Astrocyte (in vitro differentiated cells and primary cell): ENCODE measurements at places on chromosomes 12 and 14. TPM values are rescaled to one million over a fixed set of nuclear protein-coding genes. Genes with fewer than 3 reads are reported as not detected.

The GPR33 gene
- not detected in 2 replicates for total RNA-seq

GRCh38 chr14:75519826-75520728 lies 2.2 kb upstream of the BATF start:
- no peaks in the 10 kb centered on the region for H3K4me1 ChIP-seq
- no peak overlapping the region for H3K27ac ChIP-seq
- H3K4me3 ChIP-seq = no peak overlapping the region
- H3K27me3 ChIP-seq = peaks cover 16% of the 10 kb centered on the region

- H3K36me3 ChIP-seq = peaks cover 3% of the 10 kb centered on the region
- H3K27me3 ChIP-seq = no peaks in the 10 kb centered on the region
- H3K27ac ChIP-seq = peak overlapping the region; percentile 59
- H3K4me3 ChIP-seq = peak overlapping the region; percentile 6
- H3K4me1 ChIP-seq = peaks cover 23% of the 10 kb centered on the region
These were observed 4.2 kb downstream of the PCNX4 start for GRCh38 chr14:60095781-60096450.

- H3K27me3 ChIP-seq = peaks cover 9% of the 10 kb centered on the region
- H3K36me3 ChIP-seq = no peaks in the 10 kb centered on the region
- H3K4me1 ChIP-seq = no peaks in the 10 kb centered on the region
- no peak overlapping the region for H3K4me3 ChIP-seq
- H3K27ac ChIP-seq = no peak overlapping the region
These were observed 321.9 kb upstream of the RTL1 start for GRCh38 chr14:101225157-101226152.

- H3K27ac ChIP-seq = peak overlapping the region; percentile 79
- peaks cover 3% of the 10 kb centered on the region for H3K36me3 ChIP-seq
- peaks cover 35% of the 10 kb centered on the region for H3K4me1 ChIP-seq
- DNase-seq = no peak
- peak overlapping the region; percentile 100 for H3K4me3 ChIP-seq
These were observed 856 bp upstream of the EIF4B start for GRCh38 chr12:53005215-53005985.

The SERPINA9 gene
- 0.22 TPM in 1 of 2 replicates, not detected in the other for total RNA-seq

DNA sequence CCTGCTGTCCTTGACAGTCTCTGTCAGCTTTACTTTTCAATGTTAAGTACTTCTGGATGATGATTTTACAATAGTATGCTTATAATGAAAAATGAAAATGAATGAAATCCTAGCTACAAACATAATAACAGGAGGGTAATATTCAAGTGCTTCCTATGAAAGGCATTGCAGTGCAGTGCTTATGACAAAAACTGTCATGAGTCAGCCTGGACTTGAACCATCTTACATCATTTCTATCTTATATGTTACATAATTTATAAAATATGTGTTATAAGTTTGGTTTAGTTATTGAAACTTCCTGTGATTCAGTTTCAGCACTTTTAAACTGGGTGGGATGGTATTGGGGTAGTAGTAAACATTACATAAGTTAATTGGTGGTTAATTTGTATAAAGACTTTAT lies 451.7 kb downstream of the TMEM117 start:
- no peak overlapping the region for H3K4me3 ChIP-seq
- no peaks in the 10 kb centered on the region for H3K4me1 ChIP-seq

DNA sequence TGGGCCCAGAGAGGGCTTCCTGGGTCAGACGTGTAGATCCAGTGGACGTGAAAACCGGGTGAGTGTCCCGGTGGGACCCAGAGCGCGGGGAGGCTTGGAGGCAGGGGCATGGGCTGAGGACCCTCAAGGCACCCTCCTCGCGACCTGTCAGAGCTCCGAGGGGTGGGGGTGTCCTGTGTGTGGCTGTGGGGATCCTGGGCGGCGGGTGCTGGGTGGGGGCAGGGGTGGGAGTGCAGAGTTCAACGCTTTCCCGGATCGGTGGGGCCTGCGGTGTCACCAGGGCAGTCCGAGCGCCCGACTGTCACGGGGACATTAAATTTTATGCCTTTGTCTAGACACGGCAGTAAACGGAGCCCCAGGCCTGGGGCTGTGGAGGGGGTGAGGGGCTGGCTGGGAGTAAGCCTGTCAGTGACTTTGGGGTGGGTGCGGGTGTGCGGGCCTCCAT lies 1.0 kb downstream of the TMEM121 start:
- no peaks in the 10 kb centered on the region for H3K27me3 ChIP-seq
- no peaks in the 10 kb centered on the region for H3K36me3 ChIP-seq
- peak overlapping the region; percentile 28 for H3K4me3 ChIP-seq
- peaks cover 7% of the 10 kb centered on the region for H3K4me1 ChIP-seq
- no peak for DNase-seq
- H3K27ac ChIP-seq = no peak overlapping the region

The SH2B3 gene
- 23.6 and 26.1 TPM in 2 replicates for total RNA-seq

- no peaks in the 10 kb centered on the region for H3K4me1 ChIP-seq
- no peaks in the 10 kb centered on the region for H3K27me3 ChIP-seq
- no peak for DNase-seq
- H3K4me3 ChIP-seq = no peak overlapping the region
These were observed 134.3 kb downstream of the PLXNC1 start for GRCh38 chr12:94282675-94283074.

- no peak overlapping the region for H3K27ac ChIP-seq
- H3K27me3 ChIP-seq = no peaks in the 10 kb centered on the region
- DNase-seq = no peak
- peaks cover 78% of the 10 kb centered on the region for H3K36me3 ChIP-seq
- no peaks in the 10 kb centered on the region for H3K4me1 ChIP-seq
These were observed 24.3 kb upstream of the SNAPC1 start for GRCh38 chr14:61737915-61738314.

- H3K27ac ChIP-seq = no peak overlapping the region
- H3K4me1 ChIP-seq = no peaks in the 10 kb centered on the region
- no peak overlapping the region for H3K4me3 ChIP-seq
- no peaks in the 10 kb centered on the region for H3K36me3 ChIP-seq
These were observed 26.8 kb upstream of the PEX5 start for GRCh38 chr12:7162691-7163114.

DNA sequence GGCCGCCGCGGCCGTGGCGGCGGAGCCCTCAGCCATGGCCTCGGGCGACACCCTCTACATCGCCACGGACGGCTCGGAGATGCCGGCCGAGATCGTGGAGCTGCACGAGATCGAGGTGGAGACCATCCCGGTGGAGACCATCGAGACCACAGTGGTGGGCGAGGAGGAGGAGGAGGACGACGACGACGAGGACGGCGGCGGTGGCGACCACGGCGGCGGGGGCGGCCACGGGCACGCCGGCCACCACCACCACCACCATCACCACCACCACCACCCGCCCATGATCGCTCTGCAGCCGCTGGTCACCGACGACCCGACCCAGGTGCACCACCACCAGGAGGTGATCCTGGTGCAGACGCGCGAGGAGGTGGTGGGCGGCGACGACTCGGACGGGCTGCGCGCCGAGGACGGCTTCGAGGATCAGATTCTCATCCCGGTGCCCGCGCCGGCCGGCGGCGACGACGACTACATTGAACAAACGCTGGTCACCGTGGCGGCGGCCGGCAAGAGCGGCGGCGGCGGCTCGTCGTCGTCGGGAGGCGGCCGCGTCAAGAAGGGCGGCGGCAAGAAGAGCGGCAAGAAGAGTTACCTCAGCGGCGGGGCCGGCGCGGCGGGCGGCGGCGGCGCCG lies 381 bp downstream of the YY1 start:
- H3K4me1 ChIP-seq = peaks cover 19% of the 10 kb centered on the region
- H3K36me3 ChIP-seq = no peaks in the 10 kb centered on the region
- peak overlapping the region; percentile 85 for H3K4me3 ChIP-seq
- no peaks in the 10 kb centered on the region for H3K27me3 ChIP-seq
- DNase-seq = no peak

DNA sequence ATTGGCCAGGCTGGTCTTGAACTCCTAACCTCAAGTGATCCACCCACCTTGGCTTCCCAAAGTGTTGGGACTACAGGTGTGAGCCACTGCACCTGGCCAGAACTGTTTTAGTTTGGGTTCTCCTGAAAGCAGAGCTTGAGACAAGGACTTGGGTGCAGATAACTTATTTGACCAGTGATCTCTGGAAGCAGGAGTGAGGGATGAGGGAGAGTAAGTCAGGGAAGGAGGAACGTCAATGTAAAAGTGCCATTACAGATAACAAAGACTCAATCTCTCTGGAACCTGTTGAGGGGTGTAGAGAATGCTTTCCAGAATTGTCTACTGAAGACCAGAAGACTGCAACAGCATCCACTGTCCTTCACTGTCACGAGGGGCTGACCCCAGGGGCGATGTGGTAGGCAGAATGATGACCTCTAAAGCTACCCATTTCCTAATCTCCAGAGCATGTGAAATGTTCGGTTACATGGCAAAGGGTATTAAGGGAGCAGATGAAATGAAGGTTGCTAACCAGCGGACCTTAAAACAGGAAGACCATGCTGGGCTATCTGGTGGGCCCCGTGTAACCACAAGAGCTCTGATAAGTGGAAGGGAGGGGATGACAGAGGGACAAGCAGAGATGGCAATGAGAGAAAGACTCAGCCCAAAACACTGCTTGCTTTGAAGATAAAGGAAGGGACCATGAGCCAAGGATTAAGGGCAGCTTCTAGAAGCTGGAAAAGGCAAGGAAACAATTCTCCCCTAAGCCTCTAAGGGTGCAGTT lies 207.8 kb downstream of the RBM19 start:
- H3K36me3 ChIP-seq = no peaks in the 10 kb centered on the region
- H3K4me3 ChIP-seq = no peak overlapping the region
- DNase-seq = no peak
- no peaks in the 10 kb centered on the region for H3K4me1 ChIP-seq
- H3K27ac ChIP-seq = no peak overlapping the region
- peaks cover 21% of the 10 kb centered on the region for H3K27me3 ChIP-seq

DNA sequence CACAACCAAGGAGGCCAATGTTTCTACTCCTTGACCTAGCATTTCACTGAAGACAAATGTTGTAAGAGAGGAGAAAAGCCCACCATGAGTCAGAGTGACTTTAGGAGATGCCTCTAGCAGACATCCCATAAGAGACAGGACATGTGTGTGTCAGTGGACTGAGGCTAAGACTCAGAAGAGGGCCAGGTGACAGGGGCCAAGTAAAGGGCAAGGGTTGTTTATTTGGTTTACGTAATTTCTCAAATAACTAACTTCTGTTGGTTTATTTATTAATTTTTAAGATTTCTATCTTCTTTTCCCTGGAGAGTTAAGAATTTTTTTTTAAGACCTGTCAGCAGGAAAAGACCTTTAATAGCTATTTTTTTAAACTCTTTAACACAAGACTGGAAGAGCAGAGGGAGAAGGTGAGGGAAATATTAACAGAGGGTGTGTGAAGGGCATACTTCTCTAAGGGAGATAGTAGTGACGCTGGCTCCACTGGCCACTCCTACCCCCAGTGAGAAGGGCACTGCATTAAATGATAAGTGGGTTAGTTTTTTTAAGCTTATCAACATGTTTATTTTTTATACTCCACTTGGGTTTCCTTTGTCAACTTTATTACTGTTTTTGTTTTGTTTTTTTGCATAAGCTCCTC lies 3.4 kb downstream of the PNP start:
- peaks cover 36% of the 10 kb centered on the region for H3K36me3 ChIP-seq
- no peaks in the 10 kb centered on the region for H3K27me3 ChIP-seq
- peaks cover 13% of the 10 kb centered on the region for H3K4me1 ChIP-seq
- DNase-seq = no peak

GRCh38 chr12:128818065-128819022 lies 5.4 kb downstream of the SLC15A4 start:
- H3K4me1 ChIP-seq = peaks cover 25% of the 10 kb centered on the region
- no peaks in the 10 kb centered on the region for H3K27me3 ChIP-seq

- H3K4me3 ChIP-seq = no peak overlapping the region
- no peak for DNase-seq
- no peaks in the 10 kb centered on the region for H3K36me3 ChIP-seq
- H3K27ac ChIP-seq = no peak overlapping the region
These were observed 61.9 kb downstream of the ZFP36L1 start for GRCh38 chr14:68730811-68731425.

DNA sequence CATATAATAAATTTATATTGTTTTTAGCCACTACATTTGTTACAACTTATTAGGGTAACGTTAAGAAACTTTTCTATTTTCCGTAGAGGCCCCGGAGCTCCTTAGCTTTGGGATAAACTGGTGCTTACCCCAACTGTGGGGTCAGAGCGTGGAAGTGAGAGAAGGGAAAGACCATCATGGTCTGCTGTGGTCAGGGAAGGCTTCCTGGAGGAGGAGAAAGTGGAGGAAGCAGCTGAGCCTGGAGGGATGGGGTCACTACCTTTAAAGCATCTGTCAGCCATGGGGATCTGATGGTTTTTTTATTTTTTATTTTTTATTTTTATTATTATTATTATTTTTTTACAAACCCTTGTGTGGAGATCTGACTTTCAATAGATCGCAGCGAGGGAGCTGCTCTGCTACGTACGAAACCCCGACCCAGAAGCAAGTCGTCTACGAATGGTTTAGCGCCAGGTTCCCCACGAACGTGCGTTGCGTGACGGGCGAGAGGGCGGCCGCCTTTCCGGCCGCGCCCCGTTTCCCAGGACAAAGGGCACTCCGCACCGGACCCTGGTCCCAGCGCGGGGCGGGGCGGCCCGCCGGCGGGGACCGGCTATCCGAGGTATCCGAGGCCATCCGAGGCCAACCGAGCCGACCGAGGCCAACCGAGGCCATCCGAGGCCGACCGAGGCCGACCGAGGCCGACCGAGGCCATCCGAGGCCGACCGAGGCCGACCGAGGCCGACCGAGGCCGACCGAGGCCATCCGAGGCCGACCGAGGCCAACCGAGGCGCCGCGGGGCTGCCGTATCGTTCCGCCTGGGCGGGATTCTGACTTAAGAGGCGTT lies 1101.2 kb upstream of the TMEM132C start:
- peaks cover 10% of the 10 kb centered on the region for H3K4me1 ChIP-seq
- peak overlapping the region; percentile 48 for H3K4me3 ChIP-seq
- no peaks in the 10 kb centered on the region for H3K36me3 ChIP-seq
- no peaks in the 10 kb centered on the region for H3K27me3 ChIP-seq

DNA sequence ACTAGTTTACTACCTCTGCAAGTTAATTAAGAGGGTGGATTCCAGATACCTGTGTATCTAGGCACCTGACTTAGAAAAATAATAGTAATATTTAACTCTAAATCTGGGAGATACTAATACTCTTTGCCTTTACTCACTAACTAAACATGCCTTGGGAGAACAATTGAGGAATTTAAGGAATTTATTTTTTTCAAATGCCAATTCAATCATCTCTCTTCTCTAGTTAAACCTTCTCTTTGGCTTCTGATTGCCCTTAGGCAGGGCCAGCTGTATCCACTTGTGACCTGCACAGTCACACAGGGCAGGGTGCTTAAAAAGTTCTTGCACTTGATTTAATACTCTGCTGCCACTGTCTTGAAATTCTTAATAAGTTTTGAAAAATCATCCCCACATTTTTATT lies 142.4 kb downstream of the PLCZ1 start:
- H3K27ac ChIP-seq = no peak overlapping the region
- H3K4me3 ChIP-seq = no peak overlapping the region
- no peaks in the 10 kb centered on the region for H3K4me1 ChIP-seq
- no peaks in the 10 kb centered on the region for H3K27me3 ChIP-seq
- DNase-seq = no peak
